Right lung (tissue), 10 donors: ENCODE measurements at places on chromosomes 3 and 15. TPM values are rescaled to one million over a fixed set of nuclear protein-coding genes. Genes with fewer than 3 reads are reported as not detected.

DNA sequence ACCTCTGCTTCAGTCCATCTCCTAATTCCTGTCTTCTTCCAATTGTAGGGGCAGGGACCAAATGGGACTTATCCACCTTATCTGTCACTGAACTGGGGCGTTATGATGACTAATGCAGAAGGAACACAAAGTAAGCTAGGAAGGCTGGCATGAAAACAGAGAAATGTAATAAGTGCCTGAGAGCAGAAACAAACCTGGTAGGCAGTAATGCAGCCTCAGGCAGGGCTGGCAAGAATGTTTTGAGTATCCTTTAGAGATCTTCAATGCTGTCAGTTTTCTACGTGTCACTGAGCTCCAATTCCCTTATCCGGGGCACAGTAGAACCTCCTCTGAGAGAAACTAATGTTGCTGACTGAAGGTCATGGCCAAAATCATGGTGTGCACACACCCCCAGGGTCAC is 246.2 kb upstream of the TBL1XR1 start:
- no peak for DNase-seq

DNA sequence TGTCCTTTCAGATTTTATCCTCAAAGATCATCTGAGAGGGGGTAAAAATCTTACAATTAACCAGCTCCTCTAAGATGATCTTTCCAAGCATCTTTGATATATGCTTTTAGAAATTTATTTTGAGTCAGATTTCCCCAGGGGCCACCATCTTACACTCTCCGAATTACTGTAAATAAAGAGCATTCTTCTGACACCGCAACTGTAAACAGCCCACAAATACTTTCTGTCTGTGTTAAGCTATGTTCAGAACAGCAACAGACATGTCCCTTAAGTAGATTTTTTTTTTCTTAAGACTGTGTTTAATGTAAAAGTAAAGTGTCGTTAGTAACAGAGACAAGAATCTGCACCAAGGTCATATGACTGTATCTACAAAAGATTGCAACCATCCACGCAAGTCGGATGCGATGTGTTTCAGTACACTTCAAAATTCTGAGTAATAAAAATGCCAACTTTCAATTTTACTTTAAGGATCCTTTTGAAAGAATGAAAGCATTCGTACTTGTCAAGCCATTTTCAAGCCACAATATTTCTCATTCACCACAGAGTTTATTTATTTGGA is 159.0 kb upstream of the KCNH8 start:
- no peak for DNase-seq

DNA sequence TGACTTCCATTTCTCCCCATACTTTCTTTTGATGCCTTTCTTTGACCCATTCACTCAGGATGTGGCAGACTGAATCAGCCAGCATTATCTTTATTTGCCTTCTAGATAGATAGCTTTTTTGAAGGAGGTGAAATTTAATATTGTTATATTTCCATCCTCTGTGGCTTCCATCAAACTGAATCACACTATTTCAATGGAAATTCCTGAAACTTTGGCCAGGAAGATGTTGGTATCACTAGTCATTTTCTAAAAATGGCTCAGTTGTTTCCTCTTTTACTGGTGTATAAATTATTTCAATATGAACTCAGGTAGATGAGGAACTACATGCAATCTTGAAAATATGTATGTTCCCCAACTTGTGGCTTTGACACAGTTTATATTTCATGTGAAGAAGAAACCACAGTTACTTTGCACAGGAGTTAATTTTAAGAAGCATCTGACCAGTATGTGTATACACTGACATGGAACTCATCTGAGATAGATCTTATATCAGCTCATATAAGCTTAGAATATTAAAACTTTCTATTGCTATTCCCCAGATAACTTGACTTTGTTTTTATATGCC is 248.3 kb downstream of the CGGBP1 start:
- DNase-seq: no peak

Gene LMAN1L
- not detected for polyA plus RNA-seq

Gene NEK10
- 9.1 TPM for polyA plus RNA-seq

Gene GAP43
- polyA plus RNA-seq: 0.80 TPM

Gene GOLGA6L4
- polyA plus RNA-seq: 22.4 TPM

Gene C3orf85
- polyA plus RNA-seq: not detected

Gene MAGI1
- 17.5 TPM for polyA plus RNA-seq
